ENCODE measurements at places on chromosomes 1 and 21. TPM values are rescaled to one million over a fixed set of nuclear protein-coding genes. Genes with fewer than 3 reads are reported as not detected.
A peak's percentile ranks its signal among the peaks of the same experiment; 100 is the strongest.

GRCh38 chr1:240823357-240823756 is 211.4 kb upstream of the GREM2 start:
- DNase-seq: no peak

- DNase-seq: no peak
These were observed 6.2 kb downstream of the KRTAP10-12 start for GRCh38 chr21:44702973-44703730.

- no peak for DNase-seq
These were observed 23.8 kb downstream of the STUM start for GRCh38 chr1:226572325-226572726.

GRCh38 chr1:206020393-206021007 is 3.2 kb downstream of the CTSE start:
- no peak for DNase-seq

- no peak for DNase-seq
These were observed 43.9 kb downstream of the NAV1 start for GRCh38 chr1:201582705-201583442.

CNN3 gene
- 311 TPM for polyA plus RNA-seq

- peak; percentile 29 for DNase-seq
These were observed 2.7 kb downstream of the ARHGEF11 start for GRCh38 chr1:157042846-157043245.

GRCh38 chr1:39462074-39462473 is 29.4 kb upstream of the BMP8A start:
- DNase-seq: no peak

- no peak for DNase-seq
These were observed 18.7 kb downstream of the WNT2B start for GRCh38 chr1:112527266-112528010.

DNA sequence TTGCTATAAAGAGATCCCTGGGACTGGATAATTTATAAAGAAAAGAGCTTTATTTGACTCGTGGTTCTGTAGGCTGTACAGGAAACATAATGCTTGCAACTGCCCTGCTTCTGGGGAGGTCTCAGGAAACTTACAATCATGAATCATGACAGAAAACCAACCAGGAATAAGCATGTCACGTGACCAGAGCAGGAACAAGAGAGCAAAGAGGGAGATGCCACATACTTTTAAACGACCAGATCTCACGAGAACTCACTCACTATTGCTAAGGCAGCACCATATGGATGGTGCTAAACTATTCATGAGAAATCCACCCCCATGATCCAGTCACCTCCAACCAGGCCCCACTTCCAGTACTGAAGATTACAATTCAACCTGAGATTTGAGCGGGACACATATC is 49.8 kb upstream of the RCC1 start:
- DNase-seq: peak; percentile 35

GRCh38 chr1:59763418-59763817 is 51.3 kb upstream of the HOOK1 start:
- DNase-seq: no peak
